Amygdala (tissue), 56 donors: ENCODE measurements at places on chromosomes 7 and 10.

- DNase-seq: no peak
Measured at GRCh38 chr7:146185844-146186243, 69.2 kb downstream of the CNTNAP2 start.

DNA sequence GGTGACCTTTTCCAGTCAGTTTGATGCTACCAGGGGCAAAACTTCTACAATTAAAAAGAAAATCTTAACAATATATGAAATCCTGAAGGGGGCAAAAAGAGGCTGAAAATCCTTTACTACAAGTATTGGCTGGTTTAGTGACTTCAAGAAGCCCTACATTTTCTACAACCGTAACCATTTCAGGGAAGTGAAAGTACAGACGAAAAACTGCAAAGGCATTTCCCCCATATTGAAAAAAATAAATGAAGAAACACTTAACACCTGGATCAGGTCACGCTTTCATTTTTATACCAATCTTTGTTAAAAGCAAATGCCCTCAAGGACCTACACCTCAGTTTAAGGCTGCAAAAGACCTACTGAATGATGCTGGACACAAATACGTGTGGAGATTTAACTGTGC is 38.6 kb downstream of the IL6 start:
- DNase-seq: no peak

DNA sequence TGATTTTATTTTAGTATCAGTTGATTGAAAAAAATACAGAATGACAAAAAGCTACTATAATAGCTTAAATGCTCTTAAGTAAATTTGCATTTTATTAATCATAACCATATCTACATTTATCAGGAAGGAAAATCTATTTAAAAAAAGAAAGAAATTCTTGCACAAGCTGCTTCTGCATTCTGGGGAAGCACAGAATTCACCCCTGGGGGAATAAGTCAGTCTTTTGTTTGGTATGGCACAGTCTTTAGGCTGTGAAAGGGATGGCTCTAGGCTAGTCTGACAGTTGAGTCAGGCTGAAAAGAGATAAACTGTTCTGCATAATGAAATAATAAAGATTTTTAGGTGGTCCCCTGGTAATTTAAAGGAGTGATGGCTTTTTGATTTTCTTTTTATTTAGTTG is 37.9 kb downstream of the HTR7 start:
- DNase-seq: no peak

DNA sequence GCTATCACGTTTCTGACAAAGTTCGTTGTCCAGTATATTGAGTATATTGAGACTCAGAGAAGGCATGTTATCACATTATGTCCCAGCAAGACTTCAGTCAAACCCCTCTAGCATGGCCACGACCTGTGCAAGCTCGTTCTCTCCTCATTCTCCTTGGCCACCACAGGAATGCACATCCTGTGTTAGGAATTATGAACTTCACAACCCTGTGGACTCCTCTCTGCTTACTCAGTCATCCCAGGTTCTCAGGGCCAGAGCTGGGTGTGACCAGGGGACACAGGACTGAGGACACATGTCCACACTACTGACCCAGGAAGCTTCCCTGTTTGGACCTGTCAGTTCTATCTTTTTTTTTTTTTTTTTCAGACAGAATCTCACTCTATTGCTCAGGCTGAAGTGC is 4.4 kb downstream of the SH2D4B start:
- DNase-seq: no peak

- no peak for DNase-seq
Measured at GRCh38 chr10:69489506-69490090, 38.3 kb downstream of the TSPAN15 start.

GRCh38 chr10:4663162-4663992 is 162.6 kb upstream of the AKR1E2 start:
- DNase-seq: no peak

DNA sequence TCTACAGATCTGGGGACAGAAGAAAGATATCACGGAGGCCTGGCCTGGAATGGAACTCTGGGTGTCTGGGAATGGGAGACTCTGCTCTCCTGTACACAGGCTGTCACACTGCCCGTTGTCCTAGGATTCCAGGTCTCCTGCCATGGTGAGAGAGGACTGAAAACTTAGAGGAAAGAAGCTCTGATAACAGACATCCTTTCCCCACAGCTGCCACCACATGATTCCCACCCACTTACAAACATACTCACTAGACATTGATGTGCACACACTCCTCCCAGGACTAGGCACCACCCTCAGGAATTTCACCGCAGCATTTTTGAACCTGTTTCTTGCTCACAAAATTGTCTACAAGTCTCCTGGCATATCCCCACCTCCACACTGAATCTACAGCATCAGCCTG is 5.7 kb downstream of the ZNF92 start:
- no peak for DNase-seq

DNA sequence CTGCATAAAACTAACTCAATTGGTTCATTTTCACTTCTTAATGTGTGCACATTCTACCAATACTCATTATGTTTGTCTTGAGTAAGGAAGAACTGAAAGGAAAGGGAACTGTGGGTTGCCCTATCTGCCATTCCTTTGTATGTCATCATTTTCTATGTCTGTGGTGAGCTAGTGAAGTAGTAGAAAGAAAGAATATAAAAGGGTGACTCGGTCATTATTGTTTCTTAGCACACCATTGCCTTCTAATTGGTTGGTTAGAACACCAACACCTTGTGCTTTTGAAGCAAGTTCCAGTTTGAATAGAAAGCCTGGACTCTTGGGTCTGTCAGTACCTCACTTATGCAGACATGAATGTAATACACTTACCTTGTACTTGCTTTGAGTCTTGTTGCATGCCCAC is 64.3 kb upstream of the MDFIC start:
- no peak for DNase-seq

DNA sequence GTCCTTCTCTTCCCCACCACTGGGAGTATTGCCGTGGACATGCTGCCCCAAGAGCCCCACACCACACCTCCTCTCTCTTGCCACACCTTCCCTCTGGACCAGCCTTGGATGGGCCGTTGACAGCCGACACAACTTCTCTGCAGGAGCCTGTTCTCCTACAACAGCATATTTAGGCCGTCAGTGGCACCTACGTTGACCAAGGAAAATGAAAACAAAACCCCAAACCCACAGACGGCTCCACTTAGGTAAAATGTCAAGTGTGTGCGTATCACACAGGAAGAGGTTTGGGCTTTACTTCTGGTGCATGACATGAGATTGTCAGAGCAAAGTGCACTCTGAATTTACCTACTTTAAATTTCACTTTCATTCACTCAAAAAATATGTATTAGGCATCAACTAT is 246.6 kb downstream of the ZMYND11 start:
- no peak for DNase-seq

GRCh38 chr10:16996530-16996964 is 133.1 kb downstream of the CUBN start:
- DNase-seq: no peak

GRCh38 chr10:21180604-21181003 is 283.5 kb upstream of the NEBL start:
- DNase-seq: no peak

DNA sequence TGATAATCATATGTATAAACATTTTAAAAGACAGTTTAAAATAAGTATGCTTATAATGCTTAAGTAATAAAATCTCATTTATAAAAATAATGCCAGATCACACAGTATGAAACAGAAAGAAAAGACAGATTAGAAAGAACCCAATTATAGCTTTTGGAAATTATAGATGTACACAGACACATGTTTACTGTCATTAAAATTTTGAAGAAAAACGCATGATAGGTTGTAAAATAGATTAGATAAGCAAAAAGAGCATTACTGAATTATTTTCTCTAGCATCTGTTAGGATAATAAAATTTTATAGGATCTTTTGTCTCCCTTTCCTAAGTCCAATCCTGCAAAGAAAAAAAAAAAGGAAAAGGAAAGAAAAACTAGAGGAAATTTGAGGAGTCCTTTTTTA is 1107.3 kb upstream of the LRRN3 start:
- DNase-seq: no peak

DNA sequence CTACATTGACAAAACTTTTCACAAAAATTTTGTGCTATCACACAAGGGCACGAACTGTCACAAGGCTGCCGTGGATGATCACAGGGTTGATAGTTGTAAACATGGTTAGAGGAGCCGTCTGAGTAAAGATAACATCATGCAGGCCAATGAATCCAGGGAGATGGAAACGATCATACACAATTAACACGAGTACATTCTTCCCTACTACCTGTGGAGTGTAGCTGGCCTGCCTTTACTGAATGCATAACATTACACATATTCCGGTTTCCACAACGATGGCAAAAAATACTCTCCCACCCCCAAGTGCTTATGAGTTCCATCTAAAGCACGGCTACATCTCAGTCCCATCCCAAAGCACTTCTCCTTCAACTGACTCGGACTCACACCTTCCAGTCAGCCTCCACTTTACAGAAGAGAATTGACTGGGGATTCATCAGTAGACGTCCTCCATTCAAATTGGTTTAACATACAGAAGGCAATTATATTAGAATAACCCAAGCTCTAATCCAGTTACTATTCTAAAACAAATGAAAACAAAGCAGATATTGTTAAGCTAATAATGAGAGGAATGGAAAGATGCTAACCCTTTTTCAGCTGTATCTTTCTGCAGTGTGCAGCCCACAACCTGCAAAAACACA is 69.0 kb downstream of the EZH2 start:
- no peak for DNase-seq

GRCh38 chr7:78912781-78913180 is 540.7 kb downstream of the MAGI2 start:
- DNase-seq: no peak

GRCh38 chr7:326809-327232 is 36.9 kb downstream of the FOXL3 start:
- DNase-seq: no peak

DNA sequence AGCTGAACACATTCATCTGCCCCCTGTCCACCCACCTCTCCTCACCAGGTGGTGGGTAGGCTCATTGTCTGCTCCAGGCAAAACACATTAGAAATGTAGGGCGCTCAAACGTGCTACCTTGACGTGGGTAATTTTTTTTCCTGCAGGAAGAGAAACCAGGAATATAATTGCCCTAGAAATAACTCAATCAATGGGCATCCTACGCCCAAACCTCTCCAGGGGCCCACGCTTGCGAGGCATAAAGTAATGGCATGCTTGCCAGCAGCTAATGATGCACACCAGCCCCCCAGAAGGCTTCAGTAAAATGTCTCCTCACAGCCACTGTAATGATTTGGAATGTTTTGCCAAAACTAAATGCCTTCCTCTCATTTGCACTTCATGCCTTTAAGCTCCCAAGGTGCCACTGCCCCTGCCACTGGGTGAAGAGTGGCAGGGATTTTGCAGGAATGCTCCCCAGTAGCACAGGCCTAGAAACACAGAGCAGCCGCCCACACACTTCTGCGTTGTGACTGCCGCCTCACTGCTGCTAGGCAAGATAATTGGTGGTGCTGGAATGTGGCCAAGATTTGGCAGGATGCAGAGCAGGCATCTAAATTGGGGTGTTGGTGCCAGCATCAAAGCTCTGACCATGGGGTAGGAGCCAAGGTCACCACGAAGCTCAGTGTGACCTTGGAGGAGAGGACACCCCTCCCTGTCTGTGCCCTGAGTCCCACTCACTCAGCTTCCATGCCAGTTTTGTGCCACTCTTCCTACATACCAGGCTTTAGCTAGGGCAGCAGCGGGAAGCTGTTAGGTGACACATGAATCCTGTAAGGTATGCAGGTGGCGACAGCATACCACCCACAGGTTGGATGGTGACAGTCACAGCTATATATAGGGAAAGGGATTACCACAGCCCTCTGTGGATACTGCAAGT is 48.7 kb upstream of the PPP1R3C start:
- peak; percentile 62 for DNase-seq

DNA sequence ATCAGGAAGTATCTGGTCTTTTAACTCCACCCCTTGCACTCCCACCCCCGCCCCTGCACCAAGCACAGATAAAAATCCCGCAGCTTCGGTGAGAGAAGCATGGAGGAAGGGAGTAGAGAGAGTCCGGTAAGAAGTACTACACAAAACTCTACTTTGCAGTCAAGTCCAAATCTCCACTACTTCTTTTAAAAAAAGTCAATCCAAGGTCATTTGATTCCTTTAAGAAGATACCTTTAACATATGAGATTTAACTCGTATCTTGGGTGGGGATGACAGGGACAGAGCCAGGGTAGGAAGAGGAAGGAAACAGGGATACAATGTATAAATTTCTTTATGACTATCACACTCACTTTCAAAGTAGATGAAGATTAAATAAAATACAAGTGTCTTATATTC is 132.1 kb downstream of the NRBF2 start:
- no peak for DNase-seq

DNA sequence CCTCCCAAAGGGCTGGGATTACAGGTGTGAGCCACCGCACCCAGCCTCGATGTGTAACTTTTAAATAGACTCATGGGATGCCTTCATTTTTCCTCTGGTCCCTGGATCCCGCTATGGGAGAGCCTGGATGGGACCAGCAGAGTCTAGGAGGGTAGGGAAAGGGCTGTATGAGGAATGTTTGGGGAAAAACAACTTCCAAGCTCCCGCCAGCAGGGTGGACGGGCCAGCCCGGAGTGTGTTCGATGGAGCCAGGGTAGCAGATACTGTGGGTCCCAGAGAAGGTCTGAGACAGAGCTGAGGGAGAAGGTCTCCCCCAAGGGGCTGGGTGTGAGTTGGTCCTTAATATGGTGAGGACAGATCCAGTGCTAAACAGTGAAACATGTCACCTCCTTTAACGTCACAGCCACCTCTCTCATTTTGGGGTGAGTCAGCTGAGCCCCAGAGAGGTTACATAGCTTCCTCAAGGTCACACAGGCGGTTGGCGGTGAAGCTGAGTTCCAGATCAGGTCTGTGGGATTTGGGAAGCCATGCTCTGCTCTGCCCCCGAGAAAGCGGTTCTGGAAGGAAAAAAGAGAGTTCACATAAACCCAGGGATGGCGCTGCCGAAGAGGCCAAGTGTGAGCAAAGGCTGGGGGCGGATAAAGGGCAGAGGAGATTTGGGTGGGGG is 66.4 kb downstream of the MYL10 start:
- DNase-seq: no peak

GRCh38 chr7:5557920-5558401 is 134.3 kb upstream of the TNRC18 start:
- DNase-seq: peak; percentile 20

DNA sequence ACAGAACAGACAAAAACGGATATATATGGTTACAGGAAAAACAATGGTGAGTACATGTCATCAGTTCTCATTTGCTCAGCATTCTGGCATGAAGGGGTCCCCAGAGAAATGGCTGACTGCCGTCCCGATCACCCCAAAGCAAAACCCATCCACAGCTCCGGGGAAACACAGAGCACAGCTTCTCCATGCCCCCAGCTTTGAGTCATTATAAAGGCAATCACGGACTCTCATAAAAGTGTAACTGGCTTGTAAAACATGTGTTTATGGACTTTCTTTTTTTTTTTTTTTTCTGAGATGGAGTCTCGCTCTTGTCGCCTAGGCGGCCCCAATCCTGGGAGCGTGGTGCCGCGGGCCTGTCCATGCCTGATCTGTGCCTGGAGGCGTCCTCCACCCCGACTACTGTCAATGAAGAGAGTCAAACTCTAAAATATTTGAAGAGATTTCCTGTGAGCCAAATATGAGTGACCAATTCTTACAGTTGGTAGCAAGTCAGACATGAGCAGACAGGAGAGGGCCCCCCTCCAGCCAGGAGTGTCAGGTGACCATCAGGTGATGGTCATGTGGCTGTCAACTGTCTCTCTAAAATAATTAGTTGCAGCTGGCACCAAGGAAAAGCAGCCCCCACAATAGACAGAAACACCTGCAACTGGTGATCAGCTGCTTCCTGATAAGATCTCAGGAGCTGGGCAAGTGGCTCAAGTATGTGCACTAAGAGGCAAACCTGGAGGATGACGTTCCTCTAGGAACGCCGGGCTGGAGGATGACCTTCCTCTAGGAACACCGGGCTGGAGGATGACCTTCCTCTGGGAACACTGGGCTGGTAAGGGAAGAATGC is 21.7 kb upstream of the NOM1 start:
- no peak for DNase-seq

GRCh38 chr10:36096576-36096975 is 454.5 kb upstream of the FZD8 start:
- no peak for DNase-seq
